ENCODE measurements at places on chromosomes 13 and 19.

- DNase-seq = no peak
These were observed 11.5 kb downstream of the DNM2 start for GRCh38 chr19:10729411-10729810.

GRCh38 chr13:42997381-42997780 lies 5.3 kb upstream of the EPSTI1 start:
- DNase-seq = peak; percentile 22

DNA sequence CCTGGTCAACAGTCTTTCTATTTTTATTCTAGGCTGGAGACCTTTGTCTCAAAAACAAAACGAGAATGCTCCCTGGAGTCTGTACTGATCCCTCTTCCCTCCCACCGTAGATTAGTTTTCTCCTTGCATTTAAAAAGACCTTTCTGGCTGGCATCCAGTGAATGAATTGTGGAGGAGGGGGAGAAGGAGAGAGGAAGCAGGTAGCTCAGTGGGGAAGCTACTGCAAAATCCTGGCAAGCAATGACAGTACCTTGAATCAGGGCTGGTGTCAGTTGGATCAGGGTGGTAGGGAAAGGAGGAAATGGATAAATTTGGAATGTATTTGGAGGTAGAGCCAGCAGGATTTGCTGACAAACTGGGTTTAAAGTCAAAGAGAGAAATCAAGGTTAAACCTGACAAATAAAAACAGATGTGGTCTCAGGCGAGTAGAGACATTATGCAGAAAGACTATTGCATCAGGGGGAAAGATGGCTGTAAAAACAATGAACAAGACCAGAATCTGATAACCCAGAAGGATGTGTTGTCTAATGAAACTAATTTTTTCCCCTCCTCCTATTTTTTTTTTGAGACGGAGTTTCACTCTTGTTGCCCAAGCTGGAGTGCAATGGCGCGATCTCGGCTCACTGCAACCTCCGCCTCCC lies 3.5 kb upstream of the CYP2S1 start:
- DNase-seq = no peak

- no peak for DNase-seq
These were observed 9.1 kb downstream of the KL start for GRCh38 chr13:33025220-33025744.

GRCh38 chr13:62014299-62014698 lies 598.6 kb upstream of the PCDH20 start:
- no peak for DNase-seq

- no peak for DNase-seq
These were observed 43.8 kb upstream of the ZNF728 start for GRCh38 chr19:23046743-23047142.

GRCh38 chr13:22079961-22080360 lies 409.1 kb downstream of the FGF9 start:
- no peak for DNase-seq

DNA sequence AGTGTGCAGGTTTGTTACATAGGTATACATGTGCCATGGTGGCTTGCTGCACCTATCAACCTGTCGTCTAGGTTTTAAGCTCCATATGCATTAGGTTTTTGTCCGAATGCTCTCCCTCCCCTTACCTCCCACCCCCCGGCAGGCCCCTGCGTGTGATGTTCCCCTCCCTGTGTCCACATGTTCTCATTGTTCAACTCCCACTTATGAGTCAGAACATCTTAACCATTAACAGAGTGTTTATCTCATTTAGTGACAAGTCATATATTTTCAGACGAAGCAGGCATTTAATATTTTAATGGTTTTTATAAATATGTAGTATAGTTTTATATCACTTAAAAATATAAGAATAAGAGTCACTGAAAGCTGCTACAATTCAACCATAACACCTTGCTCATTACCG lies 780.5 kb upstream of the ARGLU1 start:
- no peak for DNase-seq

GRCh38 chr13:23467048-23467931 lies 33.8 kb upstream of the SACS start:
- DNase-seq = peak; percentile 98

GRCh38 chr13:76009267-76009890 lies 373.2 kb downstream of the LMO7 start:
- DNase-seq = no peak

DNA sequence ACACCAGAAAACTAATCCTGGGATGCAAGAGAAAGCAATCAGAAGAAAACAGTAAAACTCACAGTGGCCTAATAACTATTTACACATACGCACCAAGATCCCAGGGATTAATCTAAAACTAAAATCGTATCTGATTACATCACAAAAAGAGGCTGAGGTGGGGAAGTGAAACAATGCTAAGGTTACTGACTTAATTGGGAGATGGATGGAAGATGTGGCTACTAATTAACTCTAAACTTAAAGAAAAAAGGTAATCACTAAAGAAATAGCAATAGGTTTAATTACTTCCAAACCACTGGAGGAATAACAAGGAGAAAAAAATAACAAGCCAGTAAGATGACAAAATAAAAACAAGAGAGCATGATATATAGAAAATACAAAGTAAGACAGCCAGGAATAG lies 50.4 kb downstream of the NUFIP1 start:
- no peak for DNase-seq

GRCh38 chr13:32903720-32904119 lies 112.5 kb upstream of the KL start:
- no peak for DNase-seq

- no peak for DNase-seq
These were observed 428.5 kb upstream of the NBEA start for GRCh38 chr13:34513526-34513925.

GRCh38 chr13:32041429-32041828 lies 9.9 kb downstream of the FRY start:
- no peak for DNase-seq

DNA sequence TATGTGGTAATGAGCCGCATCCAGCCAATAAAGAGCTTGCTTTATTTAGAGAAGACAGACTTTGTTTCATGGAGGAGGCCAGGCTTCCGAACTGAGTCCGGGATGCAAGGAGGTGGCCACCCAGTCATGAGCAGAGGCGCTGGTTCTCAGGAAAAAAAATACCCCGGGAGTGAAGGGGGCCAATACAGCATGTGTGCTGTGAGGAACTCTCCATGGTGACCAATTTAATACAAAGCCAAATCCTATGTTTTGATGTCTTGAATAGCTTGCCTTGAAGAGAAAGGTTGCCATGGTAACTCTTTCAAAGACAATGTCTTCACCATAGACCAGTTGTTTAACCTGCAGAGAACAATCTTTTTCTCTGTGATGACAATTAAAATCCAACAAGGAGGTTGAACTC lies 43.4 kb upstream of the PDCD5 start:
- DNase-seq = no peak

DNA sequence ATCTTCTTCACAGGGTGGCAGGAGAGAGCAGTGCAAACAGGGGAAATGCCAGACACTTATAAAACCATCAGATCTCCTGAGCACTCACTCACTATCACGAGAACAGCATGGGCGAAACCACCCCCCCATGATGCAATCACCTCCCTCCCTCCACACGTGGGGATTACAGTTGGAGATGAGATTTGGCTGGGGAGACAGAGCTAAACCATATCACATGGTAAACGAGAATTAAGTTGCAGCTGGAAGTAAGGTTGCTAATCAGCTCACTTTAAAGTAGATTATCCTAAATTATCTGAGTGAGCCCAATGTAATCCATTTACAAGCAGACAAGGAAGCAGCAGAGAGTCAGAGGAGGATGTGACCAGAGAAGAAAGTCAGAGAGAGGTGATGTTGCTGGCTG lies 102.2 kb upstream of the IPO5 start:
- DNase-seq = peak; percentile 3

GRCh38 chr19:17739121-17739875 lies 12.0 kb upstream of the FCHO1 start:
- no peak for DNase-seq

DNA sequence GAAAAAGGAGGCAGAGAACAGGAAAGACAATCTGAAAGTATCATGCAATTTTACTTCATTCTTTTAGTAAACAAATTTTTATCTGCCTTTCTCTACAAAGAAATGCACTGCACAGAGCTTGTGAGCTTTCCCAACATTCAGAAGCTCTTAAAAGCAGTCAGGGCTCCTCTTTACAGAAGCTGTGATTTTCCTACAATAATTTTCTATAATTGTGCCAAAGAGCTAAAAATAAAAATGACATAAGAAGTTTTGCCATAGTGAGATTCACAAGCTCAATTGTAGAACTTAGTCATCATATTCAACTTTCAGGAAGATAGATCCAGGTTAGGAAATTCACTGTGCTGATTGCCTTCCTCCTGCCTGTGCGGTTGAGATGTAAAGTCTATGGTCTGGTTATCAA lies 341.4 kb downstream of the PCDH9 start:
- no peak for DNase-seq
